ENCODE measurements at places on chromosomes 1 and 21. TPM values are rescaled to one million over a fixed set of nuclear protein-coding genes. Genes with fewer than 3 reads are reported as not detected.

TTC34 gene
- 1.1 TPM for total RNA-seq

CYP4Z1 gene
- not detected for total RNA-seq

TNNI3K gene
- total RNA-seq: not detected

PTAFR gene
- 0.30 TPM for total RNA-seq

LCE1A gene
- not detected for total RNA-seq

SLFNL1 gene
- total RNA-seq: 0.12 TPM

C1orf35 gene
- 24.1 TPM for total RNA-seq

SAMD13 gene
- total RNA-seq: 0.73 TPM

VSIG8 gene
- total RNA-seq: not detected

ZMPSTE24 gene
- total RNA-seq: 41.1 TPM

TP73 gene
- 15.2 TPM for total RNA-seq

KDF1 gene
- total RNA-seq: not detected

FUBP1 gene
- 220 TPM for total RNA-seq

TTC39A gene
- not detected for total RNA-seq

TSPEAR gene
- total RNA-seq: not detected

HOOK1 gene
- total RNA-seq: 1.0 TPM

ADORA3 gene
- not detected for total RNA-seq

C1orf94 gene
- not detected for total RNA-seq

ATP13A2 gene
- 49.2 TPM for total RNA-seq

ARHGEF16 gene
- not detected for total RNA-seq

NR1I3 gene
- total RNA-seq: not detected

PIGV gene
- total RNA-seq: 8.6 TPM

SLC35E2B gene
- 46.2 TPM for total RNA-seq

GJA9 gene
- total RNA-seq: not detected

ILDR2 gene
- 7.9 TPM for total RNA-seq

TPM3 gene
- total RNA-seq: 678 TPM

PTPRU gene
- total RNA-seq: 0.47 TPM

UMODL1 gene
- 0.05 TPM for total RNA-seq

TOMM40L gene
- total RNA-seq: 19.4 TPM

LDLRAP1 gene
- total RNA-seq: 4.9 TPM

EPS8L3 gene
- not detected for total RNA-seq

FCAMR gene
- not detected for total RNA-seq

C4BPB gene
- total RNA-seq: 1.1 TPM

DPH5 gene
- total RNA-seq: 36.4 TPM

HRNR gene
- total RNA-seq: not detected

VWA5B1 gene
- not detected for total RNA-seq

CELA3B gene
- not detected for total RNA-seq

ATP1A4 gene
- not detected for total RNA-seq

SYTL1 gene
- total RNA-seq: 60.7 TPM

TCEANC2 gene
- total RNA-seq: 13.1 TPM

XCL2 gene
- 17.8 TPM for total RNA-seq

OR6P1 gene
- total RNA-seq: not detected

SERPINC1 gene
- not detected for total RNA-seq

PARP1 gene
- total RNA-seq: 207 TPM

S100A7A gene
- total RNA-seq: not detected

AHDC1 gene
- total RNA-seq: 15.8 TPM

ANKRD65 gene
- not detected for total RNA-seq

HES5 gene
- total RNA-seq: not detected

TTC13 gene
- 39.2 TPM for total RNA-seq

PLEKHG5 gene
- total RNA-seq: 1.1 TPM

GPR3 gene
- total RNA-seq: 0.44 TPM

CHI3L1 gene
- not detected for total RNA-seq

KCNN3 gene
- total RNA-seq: not detected

CNTN2 gene
- not detected for total RNA-seq
